ENCODE measurements at places on chromosomes 2 and 18.

DNA sequence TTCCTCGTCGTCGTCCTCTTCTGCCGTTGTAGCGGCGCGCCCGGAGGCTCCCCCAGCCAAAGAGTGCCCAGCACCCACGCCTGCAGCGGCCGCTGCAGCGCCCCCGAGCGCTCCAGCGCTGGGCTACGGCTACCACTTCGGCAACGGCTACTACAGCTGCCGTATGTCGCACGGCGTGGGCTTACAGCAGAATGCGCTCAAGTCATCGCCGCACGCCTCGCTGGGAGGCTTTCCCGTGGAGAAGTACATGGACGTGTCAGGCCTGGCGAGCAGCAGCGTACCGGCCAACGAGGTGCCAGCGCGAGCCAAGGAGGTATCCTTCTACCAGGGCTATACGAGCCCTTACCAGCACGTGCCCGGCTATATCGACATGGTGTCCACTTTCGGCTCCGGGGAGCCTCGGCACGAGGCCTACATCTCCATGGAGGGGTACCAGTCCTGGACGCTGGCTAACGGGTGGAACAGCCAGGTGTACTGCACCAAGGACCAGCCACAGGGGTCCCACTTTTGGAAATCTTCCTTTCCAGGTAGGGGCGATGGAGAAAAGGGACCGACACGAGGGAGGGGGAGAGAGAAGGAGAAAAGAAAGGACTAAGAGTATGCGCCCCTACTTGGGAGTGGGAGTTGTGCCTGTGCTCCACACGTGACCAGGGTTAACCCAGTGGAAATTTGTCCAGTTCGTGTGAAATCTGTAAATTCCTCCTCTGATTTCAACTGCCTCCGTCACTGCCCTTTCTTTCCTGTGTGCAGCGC lies 800 bp downstream of the HOXD13 start:
- no peak overlapping the region for H3K27ac ChIP-seq
- H3K4me1 ChIP-seq = peaks cover 33% of the 10 kb centered on the region
- DNase-seq = no peak
- peaks cover 64% of the 10 kb centered on the region for H3K27me3 ChIP-seq
- H3K4me3 ChIP-seq = peak overlapping the region; percentile 53

GRCh38 chr2:68568116-68568515 lies 75.3 kb upstream of the PROKR1 start:
- no peak overlapping the region for H3K27ac ChIP-seq
- H3K4me3 ChIP-seq = no peak overlapping the region
- peaks cover 13% of the 10 kb centered on the region for H3K36me3 ChIP-seq

GRCh38 chr2:48183991-48184390 lies 277.7 kb upstream of the FBXO11 start:
- no peak overlapping the region for H3K4me3 ChIP-seq

DNA sequence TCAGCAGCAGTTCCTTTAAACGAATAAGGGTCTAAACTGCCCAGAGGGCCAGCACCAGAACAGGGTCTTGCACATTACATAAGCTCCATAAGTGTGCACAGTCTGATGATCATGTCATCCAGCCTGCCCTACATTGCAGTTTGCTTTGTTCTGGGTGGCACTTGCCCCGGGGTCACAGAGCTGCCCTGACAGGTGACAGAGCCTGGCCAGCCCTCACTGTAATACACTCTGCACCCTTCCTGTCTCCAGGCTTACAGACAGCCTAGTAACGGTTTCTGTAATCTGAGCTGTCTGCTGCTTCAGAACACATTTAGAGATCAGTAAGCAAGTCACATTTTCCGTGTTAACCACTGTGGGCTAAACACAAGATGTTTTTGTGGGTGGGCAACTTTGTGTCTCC lies 213.3 kb downstream of the FAM210A start:
- peaks cover 67% of the 10 kb centered on the region for H3K4me1 ChIP-seq
- no peak for DNase-seq
- H3K4me3 ChIP-seq = no peak overlapping the region
- peaks cover 33% of the 10 kb centered on the region for H3K36me3 ChIP-seq
- no peaks in the 10 kb centered on the region for H3K27me3 ChIP-seq
- H3K27ac ChIP-seq = peak overlapping the region; percentile 64

- no peak for DNase-seq
- no peak overlapping the region for H3K4me3 ChIP-seq
- no peaks in the 10 kb centered on the region for H3K27me3 ChIP-seq
Measured at GRCh38 chr18:23945416-23946079, 69.0 kb upstream of the TTC39C start.

- no peak for DNase-seq
- no peaks in the 10 kb centered on the region for H3K27me3 ChIP-seq
- H3K4me1 ChIP-seq = peaks cover 2% of the 10 kb centered on the region
- H3K36me3 ChIP-seq = no peaks in the 10 kb centered on the region
- H3K27ac ChIP-seq = no peak overlapping the region
Measured at GRCh38 chr2:151757861-151758260, 23.6 kb upstream of the NEB start.

- no peaks in the 10 kb centered on the region for H3K36me3 ChIP-seq
- H3K4me1 ChIP-seq = peaks cover 16% of the 10 kb centered on the region
- H3K27me3 ChIP-seq = peaks cover 3% of the 10 kb centered on the region
- H3K27ac ChIP-seq = no peak overlapping the region
Measured at GRCh38 chr18:10070561-10071000, 156.8 kb downstream of the VAPA start.

- DNase-seq = no peak
- no peaks in the 10 kb centered on the region for H3K36me3 ChIP-seq
- no peak overlapping the region for H3K27ac ChIP-seq
- no peaks in the 10 kb centered on the region for H3K27me3 ChIP-seq
- no peaks in the 10 kb centered on the region for H3K4me1 ChIP-seq
Measured at GRCh38 chr2:150125708-150126107, 361.8 kb downstream of the RND3 start.

DNA sequence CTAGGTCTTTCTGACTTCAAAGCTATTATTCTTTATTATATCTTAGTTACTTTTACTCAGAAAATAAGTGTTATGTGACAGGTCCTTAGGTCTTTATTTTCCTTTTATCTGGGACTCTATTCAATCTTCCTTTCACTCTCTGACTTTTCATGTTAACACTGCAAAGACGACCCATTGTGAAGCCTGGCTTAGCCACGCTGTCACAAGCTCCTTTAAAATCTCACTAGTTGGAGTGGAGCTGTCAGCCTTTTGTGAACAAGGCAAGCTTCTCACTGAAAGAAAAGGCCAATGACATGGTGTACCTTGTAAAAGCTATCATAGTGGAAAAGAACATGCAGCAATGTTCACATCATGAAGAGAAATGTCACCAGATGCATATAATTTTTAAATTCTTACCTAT lies 1130.7 kb upstream of the FAM98A start:
- H3K36me3 ChIP-seq = no peaks in the 10 kb centered on the region
- no peaks in the 10 kb centered on the region for H3K4me1 ChIP-seq
- H3K27ac ChIP-seq = no peak overlapping the region
- H3K4me3 ChIP-seq = no peak overlapping the region
- DNase-seq = no peak

GRCh38 chr2:146523196-146523595 lies 1321.6 kb upstream of the ACVR2A start:
- H3K27me3 ChIP-seq = no peaks in the 10 kb centered on the region
- no peaks in the 10 kb centered on the region for H3K36me3 ChIP-seq
- no peak overlapping the region for H3K4me3 ChIP-seq
- DNase-seq = no peak

- H3K27ac ChIP-seq = no peak overlapping the region
- peaks cover 16% of the 10 kb centered on the region for H3K36me3 ChIP-seq
- no peak overlapping the region for H3K4me3 ChIP-seq
- DNase-seq = no peak
- H3K27me3 ChIP-seq = peaks cover 35% of the 10 kb centered on the region
Measured at GRCh38 chr2:224120986-224121385, 81.9 kb upstream of the SERPINE2 start.

DNA sequence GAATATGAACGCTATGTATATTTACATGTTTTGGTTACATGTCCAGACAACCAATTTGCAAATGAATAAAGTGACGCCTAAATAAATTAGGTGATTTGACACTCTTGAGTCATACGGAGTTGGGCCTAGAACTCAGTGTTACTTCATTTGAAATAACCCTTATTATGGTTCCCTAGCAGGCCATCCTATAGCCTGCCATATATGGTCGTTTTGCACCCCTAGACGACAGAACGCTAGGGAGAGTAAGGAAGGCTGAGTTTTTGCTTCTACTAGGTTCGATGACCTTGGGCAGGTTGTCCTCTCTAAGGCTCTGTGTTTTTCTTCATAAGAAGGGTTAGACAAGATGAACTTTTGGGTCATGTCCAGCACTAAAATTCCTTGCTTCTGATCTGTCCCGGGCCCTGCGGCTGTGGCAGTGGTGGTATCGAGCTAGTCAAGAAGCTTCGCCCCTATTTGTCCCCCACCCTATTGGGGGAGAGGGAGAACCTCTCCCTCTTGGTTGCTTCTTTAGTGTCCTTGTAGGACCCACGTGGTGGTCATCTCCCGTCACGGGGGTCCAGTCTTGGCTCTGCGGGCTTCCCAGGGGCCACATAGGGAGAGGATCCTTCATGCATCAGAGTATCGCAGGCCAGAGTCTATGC lies 574 bp upstream of the EML4 start:
- peaks cover 10% of the 10 kb centered on the region for H3K4me1 ChIP-seq
- no peak for DNase-seq
- no peak overlapping the region for H3K4me3 ChIP-seq
- H3K27ac ChIP-seq = no peak overlapping the region

GRCh38 chr2:238636269-238637073 lies 209.7 kb downstream of the ASB1 start:
- no peak for DNase-seq
- no peaks in the 10 kb centered on the region for H3K4me1 ChIP-seq
- no peak overlapping the region for H3K4me3 ChIP-seq

DNA sequence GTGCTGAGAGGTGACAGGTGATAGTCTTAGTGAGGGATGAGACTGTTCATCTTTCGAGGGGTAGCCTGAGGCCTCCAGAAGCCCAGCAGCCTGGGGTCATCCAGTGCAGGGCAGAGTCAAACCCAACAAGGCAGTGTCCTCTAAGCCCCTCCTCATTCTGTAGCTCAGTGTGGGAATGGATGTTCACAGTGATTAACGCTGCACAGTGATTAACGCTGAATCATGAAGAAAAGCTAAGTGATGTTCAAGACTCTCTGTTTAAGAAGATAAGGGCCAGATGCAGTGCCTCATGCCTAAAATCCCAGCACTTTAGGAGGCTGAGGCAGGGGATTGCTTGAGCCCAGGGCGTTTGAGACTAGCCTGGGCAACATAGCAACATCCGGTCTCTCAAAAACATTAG lies 56.3 kb upstream of the LAPTM4A start:
- no peaks in the 10 kb centered on the region for H3K36me3 ChIP-seq
- no peak for DNase-seq
- H3K27ac ChIP-seq = no peak overlapping the region
- peaks cover 25% of the 10 kb centered on the region for H3K27me3 ChIP-seq
- no peaks in the 10 kb centered on the region for H3K4me1 ChIP-seq
- no peak overlapping the region for H3K4me3 ChIP-seq

GRCh38 chr2:18519914-18520450 lies 40.5 kb downstream of the RDH14 start:
- H3K4me1 ChIP-seq = no peaks in the 10 kb centered on the region
- H3K27ac ChIP-seq = no peak overlapping the region
- peaks cover 22% of the 10 kb centered on the region for H3K27me3 ChIP-seq
- H3K36me3 ChIP-seq = no peaks in the 10 kb centered on the region
- H3K4me3 ChIP-seq = no peak overlapping the region
- no peak for DNase-seq

- no peak for DNase-seq
- no peaks in the 10 kb centered on the region for H3K27me3 ChIP-seq
- no peak overlapping the region for H3K4me3 ChIP-seq
- no peaks in the 10 kb centered on the region for H3K4me1 ChIP-seq
- H3K36me3 ChIP-seq = no peaks in the 10 kb centered on the region
Measured at GRCh38 chr18:55265984-55266383, 306.7 kb upstream of the CCDC68 start.

All from naive thymus-derived CD8-positive, alpha-beta T cell (primary cell).